Thoracic aorta (tissue), 2 donors: ENCODE measurements at places on chromosomes 1 and 21. TPM values are rescaled to one million over a fixed set of nuclear protein-coding genes. Genes with fewer than 3 reads are reported as not detected.

- no peaks in the 10 kb centered on the region for H3K36me3 ChIP-seq
- H3K27me3 ChIP-seq = no peaks in the 10 kb centered on the region
- DNase-seq = no peak
- peak overlapping the region; percentile 26 for H3K4me3 ChIP-seq
These were observed 36.2 kb upstream of the FHAD1 start for GRCh38 chr1:15210651-15211375.

- H3K27me3 ChIP-seq = no peaks in the 10 kb centered on the region
- peaks cover 54% of the 10 kb centered on the region for H3K4me1 ChIP-seq
- no peaks in the 10 kb centered on the region for H3K36me3 ChIP-seq
These were observed 401 bp downstream of the UQCRH start for GRCh38 chr1:46303872-46304326.

Gene DNAJC28
- total RNA-seq = 1.5 TPM

DNA sequence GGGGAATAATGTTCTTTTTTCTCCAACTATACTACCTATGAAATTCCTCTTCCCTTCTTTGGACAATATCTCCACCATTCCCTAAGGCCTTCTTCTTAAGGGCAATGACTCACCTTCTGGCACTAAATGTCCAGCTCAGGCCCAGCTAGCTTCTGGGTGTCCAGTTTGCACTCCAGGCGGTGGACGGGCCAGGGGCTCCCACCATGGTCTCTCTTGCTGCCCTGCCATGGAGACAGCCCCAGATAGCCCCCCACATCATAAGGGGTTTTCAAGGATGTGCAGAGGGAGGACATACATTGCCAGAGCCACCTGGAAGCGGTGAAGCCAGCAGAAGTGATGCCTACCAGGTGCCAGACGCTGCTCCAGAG, 43.8 kb downstream of the C1orf198 start:
- peak overlapping the region; percentile 46 for H3K4me3 ChIP-seq
- no peaks in the 10 kb centered on the region for H3K27me3 ChIP-seq
- no peaks in the 10 kb centered on the region for H3K36me3 ChIP-seq
- H3K27ac ChIP-seq = peak overlapping the region; percentile 91
- DNase-seq = no peak

GRCh38 chr1:107454791-107455190, 314.0 kb downstream of the NTNG1 start:
- no peak overlapping the region for H3K4me3 ChIP-seq
- H3K27me3 ChIP-seq = no peaks in the 10 kb centered on the region
- no peak overlapping the region for H3K27ac ChIP-seq

DNA sequence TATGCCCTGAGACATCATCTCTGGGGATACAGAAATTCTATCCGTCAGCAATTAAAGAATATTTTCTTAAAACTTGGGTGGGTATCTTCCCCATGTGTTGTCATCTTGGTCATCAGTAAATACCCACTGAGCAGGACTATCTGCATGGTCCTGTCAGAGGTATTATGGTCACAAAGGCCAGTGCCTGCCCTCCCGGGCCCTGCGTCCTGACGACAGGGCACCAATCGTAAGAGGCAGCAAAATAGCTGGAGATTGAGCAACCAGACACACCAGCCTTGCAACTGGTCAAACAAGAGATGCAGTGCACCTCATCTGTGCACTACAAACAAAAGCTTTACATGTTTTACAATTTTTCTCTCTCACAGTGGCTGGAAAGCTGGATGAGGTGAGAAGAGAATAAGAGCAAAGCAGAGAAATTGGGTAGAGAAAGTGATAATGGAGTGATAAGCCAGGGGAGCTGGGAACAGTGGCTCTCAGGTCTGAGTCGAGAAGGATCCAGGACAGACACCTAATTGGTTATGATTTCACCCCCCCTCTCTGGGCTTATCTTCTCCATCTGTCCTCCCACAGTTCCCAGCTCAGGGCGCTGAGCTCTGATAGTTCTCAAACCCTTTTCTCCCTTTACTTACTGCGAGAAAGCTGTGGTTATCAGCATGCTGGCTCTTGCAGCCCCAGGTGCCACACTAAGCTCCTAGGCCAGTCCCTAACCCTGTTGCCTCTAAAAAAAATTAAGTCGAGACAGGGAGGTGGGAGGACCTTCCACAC, 8.8 kb upstream of the SRP9 start:
- DNase-seq = no peak
- H3K4me3 ChIP-seq = no peak overlapping the region
- H3K36me3 ChIP-seq = no peaks in the 10 kb centered on the region
- H3K4me1 ChIP-seq = peaks cover 24% of the 10 kb centered on the region
- no peaks in the 10 kb centered on the region for H3K27me3 ChIP-seq

DNA sequence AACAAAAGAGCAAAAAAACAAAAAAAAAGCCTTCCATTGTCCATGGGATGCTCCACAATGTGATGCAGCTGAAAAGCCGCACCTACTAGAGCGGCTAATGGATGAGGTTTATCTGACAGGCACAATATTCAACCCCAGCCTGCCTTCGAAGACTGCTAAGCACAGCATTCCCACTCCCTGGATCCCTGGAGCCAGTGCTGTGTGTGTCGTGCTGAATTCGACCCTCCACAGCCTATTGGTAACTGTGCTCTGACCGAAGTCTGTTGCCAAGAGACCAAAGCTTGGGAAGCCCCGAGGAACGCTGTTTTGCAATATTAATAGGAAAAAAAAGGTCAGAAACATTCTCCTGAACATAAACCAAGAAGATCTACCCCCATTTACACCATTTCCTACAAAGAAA, 57.2 kb upstream of the PUM1 start:
- no peaks in the 10 kb centered on the region for H3K36me3 ChIP-seq
- H3K27me3 ChIP-seq = no peaks in the 10 kb centered on the region
- H3K4me1 ChIP-seq = no peaks in the 10 kb centered on the region
- no peak for DNase-seq
- no peak overlapping the region for H3K27ac ChIP-seq
- H3K4me3 ChIP-seq = no peak overlapping the region

DNA sequence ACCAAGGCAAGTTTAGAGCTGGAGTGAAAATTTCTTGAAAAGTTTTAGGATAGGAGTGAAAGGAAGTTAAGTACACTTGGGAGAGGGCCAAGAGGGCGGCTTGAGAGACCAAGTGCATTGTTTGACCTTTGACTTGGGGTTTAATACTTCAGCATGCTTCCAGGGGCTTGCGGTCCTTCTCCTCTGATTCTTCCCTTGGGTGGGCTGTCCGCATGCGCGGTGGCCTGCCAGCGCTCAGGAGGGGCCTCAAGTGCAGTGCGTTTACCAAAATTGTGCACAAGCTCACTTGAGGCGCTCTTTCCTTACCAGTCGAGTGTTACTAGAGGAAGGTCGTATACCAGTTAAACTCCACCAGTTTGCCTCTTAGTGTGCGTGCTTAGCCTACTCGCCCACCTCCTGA, 91.3 kb upstream of the LYST start:
- DNase-seq = no peak
- H3K36me3 ChIP-seq = no peaks in the 10 kb centered on the region
- H3K27me3 ChIP-seq = no peaks in the 10 kb centered on the region
- no peak overlapping the region for H3K4me3 ChIP-seq

- H3K4me1 ChIP-seq = peaks cover 27% of the 10 kb centered on the region
- H3K27ac ChIP-seq = no peak overlapping the region
- peak overlapping the region; percentile 64 for H3K4me3 ChIP-seq
These were observed 19.4 kb downstream of the PTPRF start for GRCh38 chr1:43549921-43550597.

- DNase-seq = no peak
- H3K4me1 ChIP-seq = no peaks in the 10 kb centered on the region
- no peaks in the 10 kb centered on the region for H3K27me3 ChIP-seq
- no peak overlapping the region for H3K4me3 ChIP-seq
- no peaks in the 10 kb centered on the region for H3K36me3 ChIP-seq
These were observed 106.7 kb upstream of the ADAR start for GRCh38 chr1:154714638-154715037.

DNA sequence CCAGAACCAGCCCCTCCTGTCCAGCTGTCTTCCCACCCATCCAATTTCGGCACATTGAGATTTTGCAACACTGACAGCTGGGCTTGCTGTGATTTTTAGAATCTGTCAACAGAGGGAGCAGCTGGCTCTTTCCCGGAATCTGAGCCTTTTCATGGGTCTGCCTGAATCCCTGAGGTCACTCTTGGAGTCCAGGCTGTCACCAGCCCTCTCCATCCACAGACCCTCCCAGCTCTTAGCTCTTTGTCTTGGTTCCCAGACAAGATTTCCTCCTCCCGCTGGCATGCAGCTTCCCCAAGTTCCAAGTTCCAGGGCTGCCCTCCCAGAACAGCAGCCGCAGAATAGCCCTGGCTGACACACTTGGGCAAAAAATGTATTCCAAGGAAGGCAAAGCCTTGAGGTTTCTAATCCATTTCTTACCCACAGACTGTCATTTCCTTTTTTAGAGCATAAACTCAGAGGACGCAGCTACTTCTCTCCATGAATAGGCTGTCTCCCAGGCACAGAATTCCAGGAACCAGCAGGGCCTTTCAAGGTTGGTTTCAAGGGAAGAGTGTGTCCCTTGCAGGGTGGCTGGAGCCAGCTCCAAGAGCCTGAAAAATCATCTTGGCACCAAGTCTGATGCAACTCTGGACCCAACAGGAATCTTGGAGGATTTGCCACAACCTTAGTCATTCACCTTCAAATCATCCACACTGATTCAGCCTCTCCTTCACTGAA, 7.1 kb upstream of the TMEM61 start:
- H3K27ac ChIP-seq = peak overlapping the region; percentile 91
- H3K4me3 ChIP-seq = peak overlapping the region; percentile 40
- no peaks in the 10 kb centered on the region for H3K36me3 ChIP-seq
- peaks cover 22% of the 10 kb centered on the region for H3K4me1 ChIP-seq
- DNase-seq = no peak
- H3K27me3 ChIP-seq = no peaks in the 10 kb centered on the region

GRCh38 chr1:35863136-35863535, 19.9 kb upstream of the AGO1 start:
- H3K4me1 ChIP-seq = no peaks in the 10 kb centered on the region
- no peak overlapping the region for H3K4me3 ChIP-seq
- H3K27ac ChIP-seq = no peak overlapping the region
- no peak for DNase-seq
- H3K27me3 ChIP-seq = no peaks in the 10 kb centered on the region

- H3K27me3 ChIP-seq = no peaks in the 10 kb centered on the region
- H3K4me1 ChIP-seq = peaks cover 2% of the 10 kb centered on the region
- H3K4me3 ChIP-seq = no peak overlapping the region
These were observed 109.2 kb downstream of the CSMD2 start for GRCh38 chr1:34055818-34056217.

GRCh38 chr1:160664573-160665051, 17.8 kb upstream of the SLAMF1 start:
- no peak overlapping the region for H3K4me3 ChIP-seq
- no peaks in the 10 kb centered on the region for H3K4me1 ChIP-seq
- H3K36me3 ChIP-seq = no peaks in the 10 kb centered on the region
- DNase-seq = no peak
- H3K27ac ChIP-seq = no peak overlapping the region
- no peaks in the 10 kb centered on the region for H3K27me3 ChIP-seq

Gene SELENBP1
- 67.6 TPM for total RNA-seq

- H3K36me3 ChIP-seq = no peaks in the 10 kb centered on the region
- no peak overlapping the region for H3K4me3 ChIP-seq
- H3K27ac ChIP-seq = no peak overlapping the region
- H3K27me3 ChIP-seq = no peaks in the 10 kb centered on the region
These were observed 424.1 kb downstream of the CAMTA1 start for GRCh38 chr1:7209336-7209735.
